ENCODE measurements at places on chromosomes 5 and 9. TPM values are rescaled to one million over a fixed set of nuclear protein-coding genes. Genes with fewer than 3 reads are reported as not detected.

Gene PRRT1B
- total RNA-seq, result not detected

Gene SELENOP
- total RNA-seq, result 95.9 TPM

Gene PCDH1
- 62.7 TPM for total RNA-seq

Gene IFNA21
- not detected for total RNA-seq

Gene UGCG
- 61.0 TPM for total RNA-seq
